ENCODE measurements at places on chromosomes 7 and 10. TPM values are rescaled to one million over a fixed set of nuclear protein-coding genes. Genes with fewer than 3 reads are reported as not detected.
A peak's percentile ranks its signal among the peaks of the same experiment; 100 is the strongest.

- H3K4me1 ChIP-seq: no peaks in the 10 kb centered on the region
- DNase-seq: no peak
- H3K27me3 ChIP-seq: no peaks in the 10 kb centered on the region
- H3K4me3 ChIP-seq: no peak overlapping the region
- no peaks in the 10 kb centered on the region for H3K36me3 ChIP-seq
These were observed 116.4 kb downstream of the TSPAN12 start for GRCh38 chr7:120741371-120742042.

GRCh38 chr10:12349629-12350166 lies 351 bp downstream of the CAMK1D start:
- peak overlapping the region; percentile 80 for H3K27ac ChIP-seq
- no peaks in the 10 kb centered on the region for H3K27me3 ChIP-seq
- H3K4me1 ChIP-seq: peaks cover 14% of the 10 kb centered on the region
- peak overlapping the region; percentile 95 for H3K4me3 ChIP-seq

- no peak overlapping the region for H3K4me3 ChIP-seq
- H3K27me3 ChIP-seq: no peaks in the 10 kb centered on the region
- DNase-seq: peak; percentile 42
- peak overlapping the region; percentile 66 for H3K27ac ChIP-seq
- no peaks in the 10 kb centered on the region for H3K36me3 ChIP-seq
- H3K4me1 ChIP-seq: peaks cover 5% of the 10 kb centered on the region
These were observed 238.4 kb downstream of the DIP2C start for GRCh38 chr10:451021-451471.

GRCh38 chr7:74063223-74063641 lies 20.4 kb upstream of the LIMK1 start:
- peaks cover 19% of the 10 kb centered on the region for H3K4me1 ChIP-seq
- no peak overlapping the region for H3K4me3 ChIP-seq
- H3K36me3 ChIP-seq: no peaks in the 10 kb centered on the region
- no peak overlapping the region for H3K27ac ChIP-seq

GRCh38 chr7:23347682-23348180 lies 48.6 kb downstream of the MALSU1 start:
- H3K4me3 ChIP-seq: no peak overlapping the region
- H3K27ac ChIP-seq: peak overlapping the region; percentile 59
- H3K4me1 ChIP-seq: peaks cover 55% of the 10 kb centered on the region

- H3K27ac ChIP-seq: no peak overlapping the region
- DNase-seq: no peak
- no peaks in the 10 kb centered on the region for H3K4me1 ChIP-seq
- no peaks in the 10 kb centered on the region for H3K36me3 ChIP-seq
These were observed 120.8 kb upstream of the GAD2 start for GRCh38 chr10:26095781-26096180.

DNA sequence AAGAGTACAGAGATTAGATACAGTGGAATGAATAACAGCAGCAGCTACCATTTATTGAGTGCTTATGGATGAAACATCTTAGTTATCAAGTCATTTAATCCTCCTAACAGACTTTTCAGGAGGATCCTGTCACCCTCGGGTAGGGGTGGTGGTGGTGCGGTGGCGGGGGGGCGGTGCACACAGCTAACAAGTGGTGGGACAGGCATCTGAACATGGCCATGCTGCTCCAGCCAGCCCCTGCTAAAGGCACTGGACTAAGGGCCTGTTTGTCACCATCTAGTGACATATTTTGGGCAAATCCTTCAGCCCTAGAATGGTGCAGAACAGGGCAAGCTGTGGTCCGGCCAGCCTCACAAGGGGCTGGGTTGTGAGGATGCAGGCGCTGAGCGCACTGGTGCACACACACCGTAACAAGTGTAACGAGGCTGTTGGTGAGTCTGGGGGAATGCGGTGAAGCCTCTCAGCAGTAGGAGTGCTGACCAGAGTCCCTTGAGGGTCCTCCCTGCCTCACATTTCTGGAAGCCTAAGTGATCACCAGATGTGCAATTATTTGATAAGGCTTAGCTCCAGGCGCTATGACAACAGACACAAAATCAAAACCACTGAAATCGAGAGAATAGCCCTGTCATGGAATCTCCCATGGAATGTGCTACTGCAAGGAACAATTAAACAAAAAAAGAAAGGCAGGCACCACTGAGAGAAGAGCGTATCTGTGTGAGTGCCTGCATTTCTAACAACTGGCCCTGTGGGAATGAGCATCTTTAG lies 102.2 kb downstream of the RNF216 start:
- H3K36me3 ChIP-seq: no peaks in the 10 kb centered on the region
- peaks cover 5% of the 10 kb centered on the region for H3K4me1 ChIP-seq
- no peak overlapping the region for H3K4me3 ChIP-seq
- H3K27me3 ChIP-seq: no peaks in the 10 kb centered on the region
- DNase-seq: no peak

- no peak overlapping the region for H3K4me3 ChIP-seq
- H3K36me3 ChIP-seq: no peaks in the 10 kb centered on the region
- no peaks in the 10 kb centered on the region for H3K4me1 ChIP-seq
- H3K27ac ChIP-seq: no peak overlapping the region
These were observed 957.4 kb upstream of the LRRTM3 start for GRCh38 chr10:65968437-65968836.

DNA sequence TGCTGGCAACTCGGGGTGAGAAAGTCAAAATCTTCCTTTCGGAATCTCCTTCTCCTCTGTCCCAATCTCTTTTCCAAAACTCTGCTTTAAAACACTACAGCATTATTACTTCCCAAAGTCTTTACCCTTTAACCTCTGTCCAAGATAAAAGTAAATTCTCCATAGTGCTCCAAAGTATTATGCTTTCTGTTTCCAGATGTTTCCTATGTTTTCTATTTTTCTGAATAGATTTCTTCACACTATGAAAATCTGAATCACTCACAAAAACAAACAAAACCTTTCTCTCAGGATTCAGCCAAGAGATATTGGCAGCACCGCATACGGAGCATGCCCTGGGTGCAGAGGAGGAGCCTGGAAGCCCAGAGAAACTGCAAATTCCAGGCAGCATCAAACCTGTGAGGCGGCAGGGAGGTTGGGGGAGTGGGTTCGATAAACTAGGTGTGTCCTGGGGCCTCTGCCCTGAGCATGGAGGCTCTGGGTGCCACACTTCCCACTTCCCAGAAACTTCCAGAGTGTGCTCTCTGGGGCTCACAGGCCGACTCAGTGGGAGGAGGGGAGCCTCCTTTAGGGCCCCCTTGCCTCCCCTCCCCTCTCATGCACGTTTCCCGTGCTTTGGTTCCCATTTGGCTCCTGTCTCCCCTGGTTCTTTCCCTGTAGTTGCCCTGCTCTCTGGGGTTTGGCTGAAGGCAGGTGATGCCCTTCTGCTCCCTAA lies 35.6 kb downstream of the VIPR2 start:
- DNase-seq: no peak
- no peak overlapping the region for H3K27ac ChIP-seq
- peaks cover 3% of the 10 kb centered on the region for H3K27me3 ChIP-seq
- no peaks in the 10 kb centered on the region for H3K36me3 ChIP-seq
- H3K4me1 ChIP-seq: no peaks in the 10 kb centered on the region

GRCh38 chr10:36573246-36573645 lies 552.2 kb upstream of the ANKRD30A start:
- DNase-seq: no peak
- H3K36me3 ChIP-seq: no peaks in the 10 kb centered on the region
- H3K27ac ChIP-seq: no peak overlapping the region
- H3K4me3 ChIP-seq: no peak overlapping the region

DNA sequence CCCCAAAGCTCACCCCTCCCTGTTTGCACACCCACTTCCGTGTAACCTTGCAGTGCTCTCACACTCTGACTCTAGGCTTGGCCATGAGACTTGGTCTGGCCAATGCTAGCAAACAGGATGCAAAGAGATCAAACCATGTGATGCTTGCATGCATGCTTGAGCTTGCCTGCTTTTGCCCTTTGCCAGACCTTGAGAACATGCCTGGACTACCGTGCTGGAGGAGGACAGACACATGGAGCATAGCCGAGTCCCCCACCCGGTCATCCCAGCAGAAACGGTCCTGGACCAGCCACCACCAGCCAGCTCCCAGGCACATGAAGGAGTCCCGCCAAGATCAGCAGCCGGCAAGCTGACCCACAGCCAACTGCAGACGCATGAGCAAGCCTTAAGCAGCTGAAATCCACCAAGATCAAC lies 23.4 kb downstream of the PYROXD2 start:
- H3K27ac ChIP-seq: no peak overlapping the region
- H3K36me3 ChIP-seq: peaks cover 3% of the 10 kb centered on the region
- no peaks in the 10 kb centered on the region for H3K27me3 ChIP-seq
- DNase-seq: peak; percentile 77
- H3K4me1 ChIP-seq: peaks cover 38% of the 10 kb centered on the region
- no peak overlapping the region for H3K4me3 ChIP-seq

DNA sequence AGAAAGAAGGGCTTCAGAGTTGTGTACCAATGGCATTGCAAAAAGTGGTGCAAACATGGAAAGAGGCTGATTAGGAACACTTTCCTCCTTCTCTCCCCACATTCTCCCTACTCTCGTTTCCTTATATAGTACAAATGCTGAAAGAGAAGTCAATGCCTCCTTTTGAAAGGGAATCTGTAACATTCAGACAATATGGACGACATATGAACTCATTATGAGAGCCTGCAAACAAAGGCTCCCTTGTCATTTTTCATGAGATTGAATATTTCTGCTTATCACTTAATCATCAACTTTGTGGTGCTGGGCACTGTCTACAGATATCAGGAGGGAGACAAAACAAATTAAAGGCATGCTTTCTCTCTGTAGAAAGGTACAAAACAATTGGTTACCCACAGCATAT lies 437.1 kb upstream of the PHF14 start:
- no peak overlapping the region for H3K27ac ChIP-seq
- DNase-seq: no peak
- no peak overlapping the region for H3K4me3 ChIP-seq
- H3K27me3 ChIP-seq: no peaks in the 10 kb centered on the region

- H3K4me3 ChIP-seq: no peak overlapping the region
- no peak overlapping the region for H3K27ac ChIP-seq
- no peak for DNase-seq
These were observed 129.7 kb downstream of the SEMA3E start for GRCh38 chr7:83519240-83519639.

- peaks cover 4% of the 10 kb centered on the region for H3K4me1 ChIP-seq
- no peak overlapping the region for H3K4me3 ChIP-seq
- H3K27ac ChIP-seq: no peak overlapping the region
- no peak for DNase-seq
- H3K27me3 ChIP-seq: no peaks in the 10 kb centered on the region
- no peaks in the 10 kb centered on the region for H3K36me3 ChIP-seq
These were observed 88.4 kb downstream of the MTPN start for GRCh38 chr7:135888740-135889139.

- no peaks in the 10 kb centered on the region for H3K36me3 ChIP-seq
- H3K27ac ChIP-seq: no peak overlapping the region
- no peaks in the 10 kb centered on the region for H3K27me3 ChIP-seq
- H3K4me1 ChIP-seq: no peaks in the 10 kb centered on the region
- no peak for DNase-seq
These were observed 418.9 kb downstream of the MDFIC start for GRCh38 chr7:115340828-115341227.

GRCh38 chr7:129924602-129925001 lies 28.2 kb downstream of the UBE2H start:
- no peak overlapping the region for H3K4me3 ChIP-seq
- DNase-seq: no peak
- H3K27me3 ChIP-seq: no peaks in the 10 kb centered on the region
- no peaks in the 10 kb centered on the region for H3K36me3 ChIP-seq

GRCh38 chr10:84665883-84666463 lies 337.6 kb downstream of the CCSER2 start:
- no peak overlapping the region for H3K4me3 ChIP-seq
- no peaks in the 10 kb centered on the region for H3K4me1 ChIP-seq
- peak; percentile 26 for DNase-seq
- H3K36me3 ChIP-seq: no peaks in the 10 kb centered on the region
- no peaks in the 10 kb centered on the region for H3K27me3 ChIP-seq
- H3K27ac ChIP-seq: no peak overlapping the region

- no peak overlapping the region for H3K27ac ChIP-seq
- no peak overlapping the region for H3K4me3 ChIP-seq
- H3K27me3 ChIP-seq: no peaks in the 10 kb centered on the region
- H3K4me1 ChIP-seq: no peaks in the 10 kb centered on the region
These were observed 58.5 kb upstream of the PIK3CG start for GRCh38 chr7:106806556-106806955.

DNA sequence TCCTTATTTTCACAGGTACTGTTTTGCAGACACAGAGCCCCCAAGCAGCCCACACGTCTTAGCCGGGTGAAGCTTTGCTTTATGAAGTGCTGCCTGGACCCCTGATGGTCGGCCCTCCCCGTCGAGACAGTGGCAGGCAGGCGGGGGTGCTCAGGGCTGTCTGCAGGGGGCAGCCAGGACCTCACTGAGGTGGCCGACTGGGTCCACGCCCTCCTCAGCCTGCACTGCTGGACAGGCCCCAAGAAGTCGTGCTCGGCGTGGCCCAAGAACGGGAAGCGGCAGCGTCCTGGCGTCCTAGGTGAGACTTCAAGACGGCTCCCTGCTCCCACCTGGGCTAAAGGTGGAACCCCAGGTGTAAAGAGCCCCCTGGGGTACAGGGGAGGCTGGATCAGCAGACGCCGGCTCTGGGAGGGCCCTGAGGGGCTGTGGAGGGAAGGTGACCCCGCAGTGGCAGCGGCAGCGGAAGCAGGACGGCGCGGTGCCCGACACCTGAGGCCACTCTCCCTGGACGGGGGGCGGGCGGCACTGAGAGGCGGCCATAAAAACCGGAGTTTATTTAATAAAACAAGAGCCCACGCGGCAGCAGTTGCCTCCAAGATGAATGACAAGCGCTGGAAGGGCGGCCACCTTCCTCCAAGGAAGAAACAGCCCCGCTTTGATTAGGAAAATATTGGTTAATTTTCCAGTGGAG lies 179.4 kb downstream of the ELFN1 start:
- no peaks in the 10 kb centered on the region for H3K36me3 ChIP-seq
- DNase-seq: no peak
- no peak overlapping the region for H3K27ac ChIP-seq
- no peaks in the 10 kb centered on the region for H3K27me3 ChIP-seq

DNA sequence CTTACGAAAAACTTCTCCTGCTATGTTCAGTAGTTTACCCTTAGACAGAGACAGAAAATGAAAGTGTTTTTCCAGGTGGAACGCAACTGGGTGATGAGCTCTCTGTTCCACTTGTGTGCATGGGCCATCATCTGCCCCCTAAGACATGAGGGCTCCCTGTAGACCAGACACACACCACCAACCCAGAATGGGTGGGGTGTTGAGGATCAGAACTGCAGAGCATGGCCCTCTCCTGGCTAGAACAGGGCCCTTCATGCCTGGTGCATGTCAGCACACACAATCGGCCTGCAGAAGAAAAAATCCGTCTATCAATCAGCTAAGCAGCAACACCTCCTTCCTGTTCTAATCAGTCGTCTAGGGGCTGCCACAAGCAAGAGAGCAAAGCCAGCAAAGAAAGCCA lies 186.2 kb upstream of the INHBA start:
- no peaks in the 10 kb centered on the region for H3K27me3 ChIP-seq
- no peaks in the 10 kb centered on the region for H3K4me1 ChIP-seq
- no peaks in the 10 kb centered on the region for H3K36me3 ChIP-seq
- H3K27ac ChIP-seq: no peak overlapping the region
- no peak for DNase-seq

Gene SAMD9
- 3.2 TPM for total RNA-seq

Gene OR2A12
- not detected for total RNA-seq

Gene UROS
- 70.6 TPM for total RNA-seq

Gene LRRD1
- total RNA-seq: 0.29 TPM

Gene CALML5
- total RNA-seq: not detected

Gene UTF1
- not detected for total RNA-seq

Gene PRSS1
- total RNA-seq: 1.2 TPM

Gene RASSF4
- 175 TPM for total RNA-seq

Gene TMEM176A
- 8.4 TPM for total RNA-seq

Gene MRPS24
- total RNA-seq: 52.2 TPM

Gene PLAC9
- total RNA-seq: 15.0 TPM
